Upper lobe of right lung (tissue), 1 donor: ENCODE measurements at places on chromosomes 6 and 20. TPM values are rescaled to one million over a fixed set of nuclear protein-coding genes. Genes with fewer than 3 reads are reported as not detected.

Gene PRELID3B
- 47.2 TPM for total RNA-seq

Gene MEP1A
- total RNA-seq = not detected

Gene TFAP2D
- not detected for total RNA-seq

Gene FLRT3
- total RNA-seq = 71.2 TPM

Gene ZBTB12
- total RNA-seq = 3.5 TPM

Gene ZNF311
- 1.8 TPM for total RNA-seq

Gene PLCG1
- 120 TPM for total RNA-seq

Gene PRRT1
- total RNA-seq = 1.4 TPM

Gene CST5
- total RNA-seq = 0.55 TPM

Gene IP6K3
- 4.6 TPM for total RNA-seq

DNA sequence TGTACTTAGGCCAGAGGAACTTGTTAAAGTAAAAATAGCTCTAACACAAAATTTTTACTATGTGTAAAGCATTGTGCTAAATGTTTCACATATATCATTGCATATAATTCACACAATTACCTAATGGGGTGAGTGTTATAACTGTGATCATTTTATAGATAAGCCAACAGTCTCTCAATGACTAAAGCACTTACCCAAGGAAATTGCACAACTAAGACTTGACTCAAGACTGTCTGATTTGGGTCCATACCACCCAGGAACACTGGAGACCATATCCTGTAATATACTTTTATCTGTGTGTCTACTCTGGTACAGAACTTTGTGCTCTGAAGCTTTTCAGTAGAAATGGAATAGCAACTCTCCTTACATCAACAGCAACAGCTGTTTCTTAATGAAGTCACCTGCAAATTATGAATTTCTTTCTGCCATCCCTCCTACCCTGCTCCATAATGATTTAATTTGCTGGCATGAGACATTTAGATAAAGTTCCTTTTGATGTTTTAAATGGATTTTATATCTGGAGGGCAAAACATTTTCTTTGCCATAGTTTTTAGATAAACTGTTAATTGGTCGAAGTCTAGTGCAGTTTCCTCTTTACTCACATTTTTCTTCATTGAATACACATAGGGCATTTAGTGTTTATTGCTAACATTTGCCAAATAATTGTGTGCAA lies 47.5 kb downstream of the TSPYL4 start:
- no peaks in the 10 kb centered on the region for H3K4me1 ChIP-seq
- H3K27ac ChIP-seq = no peak overlapping the region
- no peaks in the 10 kb centered on the region for H3K36me3 ChIP-seq
- DNase-seq = no peak
- no peaks in the 10 kb centered on the region for H3K27me3 ChIP-seq

- H3K27me3 ChIP-seq = no peaks in the 10 kb centered on the region
- H3K4me1 ChIP-seq = no peaks in the 10 kb centered on the region
- DNase-seq = no peak
- H3K4me3 ChIP-seq = no peak overlapping the region
Measured at GRCh38 chr20:16081421-16081820, 491.8 kb downstream of the KIF16B start.

DNA sequence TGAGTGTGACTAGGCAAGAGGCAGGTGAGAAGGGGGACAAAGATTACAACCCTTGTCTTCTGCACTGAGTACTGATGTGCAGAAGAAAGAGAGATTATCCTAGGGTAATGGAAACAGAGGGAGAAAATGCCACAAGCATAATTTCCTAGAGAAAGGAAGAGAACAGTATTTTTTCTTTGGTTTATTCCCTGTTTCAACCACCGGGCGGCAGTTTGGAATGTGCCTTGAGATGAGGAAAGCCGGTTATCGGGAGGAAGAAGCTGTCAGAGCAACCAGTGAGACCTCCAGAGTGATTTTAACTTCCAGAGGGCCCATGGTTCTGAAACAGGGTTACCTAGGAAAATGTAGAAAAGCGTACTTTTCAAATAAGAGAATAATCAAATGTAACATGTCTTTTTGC lies 121.4 kb downstream of the REV3L start:
- no peak for DNase-seq
- no peak overlapping the region for H3K4me3 ChIP-seq
- no peak overlapping the region for H3K27ac ChIP-seq
- H3K27me3 ChIP-seq = no peaks in the 10 kb centered on the region
- H3K36me3 ChIP-seq = peaks cover 41% of the 10 kb centered on the region
- H3K4me1 ChIP-seq = no peaks in the 10 kb centered on the region

DNA sequence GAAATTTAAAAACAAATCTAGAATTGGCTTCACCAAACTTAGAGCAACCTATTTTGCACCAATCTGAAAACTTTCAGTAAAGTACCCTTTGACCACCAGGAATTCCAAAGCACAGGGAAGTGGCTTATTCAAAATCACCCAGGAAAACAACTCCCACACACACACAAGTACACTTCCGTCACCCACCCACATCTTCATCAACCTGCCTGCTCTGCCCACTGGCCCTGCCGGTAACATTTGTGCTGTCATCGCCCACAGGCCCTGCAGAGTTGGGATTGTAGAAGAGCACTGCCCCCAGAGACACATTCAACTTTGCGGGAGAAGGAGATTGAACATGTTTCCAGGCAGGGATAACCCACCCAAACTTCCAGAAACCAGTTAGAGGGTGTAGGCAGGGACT lies 19.3 kb upstream of the SCML4 start:
- peaks cover 5% of the 10 kb centered on the region for H3K27me3 ChIP-seq
- peaks cover 6% of the 10 kb centered on the region for H3K4me1 ChIP-seq
- DNase-seq = no peak
- no peak overlapping the region for H3K4me3 ChIP-seq
- H3K36me3 ChIP-seq = no peaks in the 10 kb centered on the region

- no peak overlapping the region for H3K27ac ChIP-seq
- no peak overlapping the region for H3K4me3 ChIP-seq
- no peaks in the 10 kb centered on the region for H3K4me1 ChIP-seq
- no peaks in the 10 kb centered on the region for H3K36me3 ChIP-seq
- H3K27me3 ChIP-seq = peaks cover 4% of the 10 kb centered on the region
Measured at GRCh38 chr6:29505808-29506207, 18.1 kb upstream of the MAS1L start.

DNA sequence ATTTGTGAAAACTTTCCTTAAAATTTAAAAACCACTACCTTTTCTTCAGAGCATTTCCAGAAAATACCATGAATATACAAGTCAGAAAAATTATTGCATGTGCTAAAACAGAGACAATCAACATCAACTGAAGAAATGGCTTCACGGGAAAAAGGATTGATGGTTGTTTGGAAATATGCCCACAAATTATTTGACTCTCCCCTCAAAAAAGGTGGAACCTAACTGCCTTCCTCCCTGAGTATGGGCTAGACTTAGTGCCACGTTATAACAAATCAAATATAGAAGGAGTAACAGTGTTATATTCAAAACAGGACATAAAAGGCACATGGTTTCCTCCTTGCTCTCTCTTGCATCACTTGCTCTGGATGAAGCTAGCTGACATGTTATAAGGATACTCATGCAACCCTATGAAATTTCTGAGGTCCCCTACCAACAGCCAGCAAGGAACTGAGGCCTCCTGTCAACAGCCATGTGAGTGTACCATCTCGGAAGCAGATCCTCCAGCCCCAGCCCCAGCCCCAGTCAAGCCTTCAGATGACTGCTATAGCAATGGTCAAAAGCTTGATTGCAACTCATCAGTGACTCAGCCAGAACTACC lies 8.4 kb downstream of the BTBD9 start:
- no peaks in the 10 kb centered on the region for H3K36me3 ChIP-seq
- no peak overlapping the region for H3K4me3 ChIP-seq
- H3K4me1 ChIP-seq = peaks cover 3% of the 10 kb centered on the region
- H3K27ac ChIP-seq = no peak overlapping the region
- no peak for DNase-seq
- no peaks in the 10 kb centered on the region for H3K27me3 ChIP-seq

GRCh38 chr20:39311851-39312506 lies 349.8 kb downstream of the DHX35 start:
- H3K27me3 ChIP-seq = no peaks in the 10 kb centered on the region
- H3K4me3 ChIP-seq = no peak overlapping the region
- no peak for DNase-seq
- H3K27ac ChIP-seq = no peak overlapping the region

DNA sequence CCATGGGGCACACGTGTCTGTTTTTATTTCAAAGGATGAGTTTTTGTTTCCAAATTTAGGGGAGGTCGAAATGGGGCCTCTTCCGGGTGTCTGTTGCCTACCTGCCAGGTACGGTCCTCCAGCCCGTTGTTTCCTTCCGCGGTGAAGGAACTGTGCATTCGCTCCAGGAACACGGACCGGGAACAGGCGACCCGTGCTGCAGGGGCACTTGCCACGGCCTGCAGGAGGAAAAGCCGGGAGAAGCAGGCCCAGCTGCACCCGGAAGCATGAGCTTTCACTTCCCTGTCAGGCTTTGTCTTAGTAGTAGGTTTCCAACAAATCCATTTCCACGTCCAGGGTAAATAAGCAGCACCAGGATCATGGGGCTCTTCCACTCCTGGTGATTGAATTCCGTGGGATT lies 17.0 kb upstream of the NPEPL1 start:
- H3K4me3 ChIP-seq = no peak overlapping the region
- H3K36me3 ChIP-seq = peaks cover 94% of the 10 kb centered on the region
- no peaks in the 10 kb centered on the region for H3K27me3 ChIP-seq
- DNase-seq = no peak
- no peaks in the 10 kb centered on the region for H3K4me1 ChIP-seq
- no peak overlapping the region for H3K27ac ChIP-seq

GRCh38 chr6:34887753-34888513 lies at the start of gene TAF11:
TSS of gene TAF11 (minus strand) at chr6:34888042. CDS start at chr6:34887957, 85 bp downstream.
- peak within 1 kb of the TSS; percentile 86 for H3K27ac ChIP-seq
- DNase-seq = peak; percentile 96
- peak within 1 kb of the TSS; percentile 76 for H3K4me3 ChIP-seq
- H3K36me3 ChIP-seq = peaks cover 6% of the 10 kb centered on the region
- no peaks in the 10 kb centered on the region for H3K27me3 ChIP-seq

- no peaks in the 10 kb centered on the region for H3K27me3 ChIP-seq
- no peak overlapping the region for H3K4me3 ChIP-seq
- H3K36me3 ChIP-seq = no peaks in the 10 kb centered on the region
- H3K27ac ChIP-seq = peak overlapping the region; percentile 36
- DNase-seq = no peak
Measured at GRCh38 chr6:137967689-137968454, 100.8 kb downstream of the TNFAIP3 start.

DNA sequence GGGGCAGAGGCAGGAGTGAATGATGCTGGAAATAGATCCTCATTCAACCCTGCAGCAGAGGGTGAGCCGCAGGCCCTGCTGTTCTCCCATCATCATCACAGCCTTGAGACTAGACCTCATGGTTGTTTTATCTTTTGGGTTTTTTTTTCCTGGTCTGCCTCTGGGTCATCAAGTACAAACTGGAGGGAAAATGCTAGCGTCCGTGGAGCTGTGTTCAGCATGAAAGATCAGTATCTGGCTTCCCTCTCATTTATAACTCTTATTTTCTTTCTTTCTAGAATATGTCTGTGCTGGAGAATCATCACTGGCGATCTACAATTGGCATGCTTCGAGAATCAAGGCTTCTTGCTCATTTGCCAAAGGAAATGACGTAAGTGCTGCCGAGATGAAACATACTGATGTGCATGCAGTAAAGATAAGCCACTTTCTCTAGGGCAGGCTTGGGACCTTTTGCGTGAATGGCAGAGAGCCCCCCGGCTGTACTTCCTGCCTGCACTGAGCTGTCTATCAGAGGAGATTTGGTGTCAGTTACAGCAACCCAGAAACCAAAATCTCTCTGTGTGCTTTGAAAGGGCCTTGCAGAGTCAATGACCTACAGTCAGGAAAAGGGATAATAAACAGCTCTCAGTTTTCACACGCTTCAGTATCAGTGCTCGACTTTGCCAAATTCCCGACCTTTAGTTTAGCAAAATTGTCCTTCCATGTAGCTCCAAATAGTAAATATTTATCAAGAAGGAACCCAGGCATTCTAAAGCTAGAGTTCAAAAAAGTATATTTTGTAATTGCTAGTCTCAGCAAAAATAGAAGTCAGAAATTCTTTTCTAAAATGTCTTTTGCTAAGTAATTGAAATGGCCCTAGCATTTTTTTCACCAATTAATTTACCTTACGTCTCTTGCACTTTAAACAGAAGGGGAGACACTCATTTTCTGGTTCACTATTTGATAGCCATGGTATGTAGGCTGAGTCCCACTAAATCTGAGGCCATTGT lies 76.3 kb downstream of the MTFR2 start:
- no peak for DNase-seq
- H3K4me3 ChIP-seq = peak overlapping the region; percentile 9
- peak overlapping the region; percentile 66 for H3K27ac ChIP-seq
- H3K27me3 ChIP-seq = no peaks in the 10 kb centered on the region
- H3K4me1 ChIP-seq = no peaks in the 10 kb centered on the region
- H3K36me3 ChIP-seq = no peaks in the 10 kb centered on the region

- H3K4me3 ChIP-seq = no peak overlapping the region
- DNase-seq = no peak
- no peak overlapping the region for H3K27ac ChIP-seq
- no peaks in the 10 kb centered on the region for H3K36me3 ChIP-seq
- H3K4me1 ChIP-seq = peaks cover 29% of the 10 kb centered on the region
Measured at GRCh38 chr6:56366141-56366852, 118.9 kb upstream of the COL21A1 start.

DNA sequence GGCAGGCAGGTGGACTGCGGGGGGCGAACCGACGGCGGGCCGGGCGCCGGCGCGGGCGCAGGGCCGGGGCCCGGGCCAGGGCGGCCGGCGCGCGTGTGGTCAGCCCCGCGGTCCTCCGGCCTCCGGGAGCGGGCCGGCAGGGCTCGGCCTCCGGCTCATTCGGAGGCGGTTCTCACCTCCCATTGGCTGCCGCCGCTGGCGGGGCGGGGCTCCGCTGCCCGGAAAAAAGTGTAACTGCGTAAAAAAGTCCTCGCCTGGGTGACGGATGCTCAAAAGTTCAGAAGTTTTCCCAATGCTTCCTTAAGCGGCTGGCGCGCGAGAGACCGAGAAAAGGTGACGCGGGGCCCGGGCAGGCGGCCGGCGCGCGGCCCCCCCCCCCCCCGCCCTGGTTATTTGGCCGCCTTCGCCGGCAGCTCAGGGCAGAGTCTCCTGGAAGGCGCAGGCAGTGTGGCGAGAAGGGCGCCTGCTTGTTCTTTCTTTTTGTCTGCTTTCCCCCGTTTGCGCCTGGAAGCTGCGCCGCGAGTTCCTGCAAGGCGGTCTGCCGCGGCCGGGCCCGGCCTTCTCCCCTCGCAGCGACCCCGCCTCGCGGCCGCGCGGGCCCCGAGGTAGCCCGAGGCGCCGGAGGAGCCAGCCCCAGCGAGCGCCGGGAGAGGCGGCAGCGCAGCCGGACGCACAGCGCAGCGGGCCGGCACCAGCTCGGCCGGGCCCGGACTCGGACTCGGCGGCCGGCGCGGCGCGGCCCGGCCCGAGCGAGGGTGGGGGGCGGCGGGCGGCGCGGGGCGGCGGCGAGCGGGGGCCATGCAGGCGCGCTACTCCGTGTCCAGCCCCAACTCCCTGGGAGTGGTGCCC lies at the start of gene FOXC1:
FOXC1 (plus strand) TSS at position 268 of the 849 bp plus-strand sequence; CDS start at position 799, 531 bp downstream.
- peak; percentile 90 for DNase-seq
- H3K4me3 ChIP-seq = peak within 1 kb of the TSS; percentile 60
- no peaks in the 10 kb centered on the region for H3K36me3 ChIP-seq
- H3K27me3 ChIP-seq = peaks cover 79% of the 10 kb centered on the region
- H3K4me1 ChIP-seq = peaks cover 11% of the 10 kb centered on the region

- no peaks in the 10 kb centered on the region for H3K4me1 ChIP-seq
- H3K36me3 ChIP-seq = no peaks in the 10 kb centered on the region
- no peak for DNase-seq
Measured at GRCh38 chr6:134621858-134622257, 303.9 kb upstream of the SGK1 start.

GRCh38 chr20:19416627-19417026 lies 204.2 kb downstream of the SLC24A3 start:
- H3K4me3 ChIP-seq = no peak overlapping the region
- H3K27ac ChIP-seq = no peak overlapping the region
- H3K4me1 ChIP-seq = no peaks in the 10 kb centered on the region
- no peaks in the 10 kb centered on the region for H3K27me3 ChIP-seq
- no peak for DNase-seq
- no peaks in the 10 kb centered on the region for H3K36me3 ChIP-seq
